ENCODE measurements at places on chromosomes 5 and 9.
A peak's percentile ranks its signal among the peaks of the same experiment; 100 is the strongest.

- DNase-seq = no peak
These were observed 381.8 kb downstream of the ADGRV1 start for GRCh38 chr5:90940227-90940995.

- no peak for DNase-seq
These were observed 2.6 kb downstream of the OLFML2A start for GRCh38 chr9:124779368-124780059.

DNA sequence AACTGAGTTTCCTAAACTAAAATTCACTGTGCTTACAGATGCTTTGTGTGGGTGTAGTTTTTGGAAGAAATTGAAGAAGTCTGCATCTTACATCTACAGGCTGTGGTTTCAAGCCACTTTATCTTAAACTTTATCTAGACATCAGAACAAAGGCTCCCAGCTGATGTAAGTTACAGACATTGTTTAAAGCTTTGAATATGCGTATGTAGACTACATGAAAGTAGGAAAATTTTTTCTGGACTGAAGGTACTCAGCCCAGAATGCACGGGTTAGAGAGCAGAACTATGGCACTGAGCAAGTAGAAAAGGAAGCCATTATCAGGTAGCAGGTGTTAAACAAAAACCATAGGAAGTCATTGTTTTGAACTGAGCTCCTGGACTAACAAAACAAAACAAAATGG lies 185.4 kb downstream of the TTC39B start:
- DNase-seq = no peak

DNA sequence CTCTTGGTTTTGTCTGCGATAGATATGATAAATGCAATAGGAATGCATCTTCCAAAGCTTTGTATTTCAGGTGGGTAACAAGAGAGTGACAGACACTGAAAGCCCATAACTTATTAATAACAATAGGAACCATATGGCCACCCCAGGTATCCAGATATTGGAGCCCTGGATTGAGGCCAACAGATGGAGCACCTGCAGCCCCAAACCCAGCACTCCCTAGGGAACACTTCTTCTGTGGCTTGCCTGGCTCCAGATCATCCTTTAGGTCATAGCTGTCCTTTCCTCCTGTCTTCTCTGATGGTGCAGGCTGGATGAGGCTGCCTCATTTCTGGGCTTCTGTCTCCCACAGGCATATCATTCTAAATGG lies 5.0 kb upstream of the IL3 start:
- no peak for DNase-seq

GRCh38 chr5:113070901-113071300 lies 94.3 kb downstream of the DCP2 start:
- DNase-seq = no peak

GRCh38 chr9:79598562-79599345 lies 27.0 kb downstream of the TLE4 start:
- DNase-seq = no peak

DNA sequence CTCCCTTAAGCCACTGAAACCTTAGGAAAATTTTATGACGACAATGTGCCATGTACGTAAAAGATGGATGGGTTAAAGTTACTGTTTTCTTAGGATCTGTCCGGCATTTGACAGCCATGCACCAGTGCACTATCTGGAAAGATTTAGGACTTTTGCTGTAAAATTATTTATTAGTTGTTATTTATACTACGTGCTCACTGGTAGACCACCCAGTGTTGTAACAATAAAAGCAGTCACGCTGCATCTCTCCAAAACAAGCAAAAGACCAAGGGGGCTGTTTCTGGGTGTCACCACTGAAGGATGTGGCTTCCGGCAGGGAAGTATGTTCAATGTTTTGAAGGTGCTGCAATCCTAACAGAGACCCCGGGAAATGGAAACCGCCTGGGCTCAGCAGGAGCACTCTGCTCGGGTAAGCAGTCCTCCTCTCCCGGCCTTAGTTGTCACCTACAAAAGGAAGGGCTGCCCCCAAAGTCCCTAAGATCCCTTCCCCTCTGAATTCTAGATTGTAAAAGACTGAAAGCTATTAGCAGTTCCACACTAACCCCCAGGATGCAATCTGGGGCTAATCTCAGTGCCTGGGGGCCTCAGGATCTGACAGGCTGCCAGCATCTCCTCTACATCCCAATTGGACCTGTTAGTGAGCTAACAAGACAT lies 38.6 kb downstream of the SAXO1 start:
- no peak for DNase-seq

- no peak for DNase-seq
These were observed 129.4 kb downstream of the EDIL3 start for GRCh38 chr5:84255315-84255714.

GRCh38 chr9:69637817-69638200 lies 34.4 kb downstream of the APBA1 start:
- no peak for DNase-seq

- DNase-seq = no peak
These were observed 7.6 kb upstream of the NEURL1B start for GRCh38 chr5:172633403-172633970.

GRCh38 chr5:78961743-78962142 lies 23.4 kb downstream of the ARSB start:
- no peak for DNase-seq

DNA sequence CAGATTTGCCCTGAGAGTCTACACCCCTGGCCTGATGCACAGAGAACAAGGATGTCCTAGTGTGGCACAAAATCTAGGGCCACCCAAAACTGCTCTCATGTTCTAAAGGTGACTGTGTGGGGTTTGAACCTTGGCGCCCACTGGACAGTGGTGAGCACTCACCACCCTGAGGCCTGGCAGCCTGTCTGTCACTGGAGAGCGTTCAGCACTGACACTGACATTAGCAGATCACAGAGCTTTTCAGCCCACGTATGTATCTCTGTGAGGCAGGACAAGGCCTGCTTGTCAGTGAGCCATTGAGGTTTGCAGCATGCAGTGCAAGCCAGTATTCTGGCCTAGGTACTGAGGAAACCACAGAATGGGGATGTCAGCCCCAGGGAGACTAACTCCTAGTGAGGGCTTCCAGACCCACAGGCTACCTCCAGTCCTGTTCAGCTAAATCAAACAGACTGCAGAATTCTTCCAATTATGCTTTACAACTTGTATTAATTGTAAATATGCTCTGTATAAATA lies 38.9 kb upstream of the SLC2A8 start:
- no peak for DNase-seq

DNA sequence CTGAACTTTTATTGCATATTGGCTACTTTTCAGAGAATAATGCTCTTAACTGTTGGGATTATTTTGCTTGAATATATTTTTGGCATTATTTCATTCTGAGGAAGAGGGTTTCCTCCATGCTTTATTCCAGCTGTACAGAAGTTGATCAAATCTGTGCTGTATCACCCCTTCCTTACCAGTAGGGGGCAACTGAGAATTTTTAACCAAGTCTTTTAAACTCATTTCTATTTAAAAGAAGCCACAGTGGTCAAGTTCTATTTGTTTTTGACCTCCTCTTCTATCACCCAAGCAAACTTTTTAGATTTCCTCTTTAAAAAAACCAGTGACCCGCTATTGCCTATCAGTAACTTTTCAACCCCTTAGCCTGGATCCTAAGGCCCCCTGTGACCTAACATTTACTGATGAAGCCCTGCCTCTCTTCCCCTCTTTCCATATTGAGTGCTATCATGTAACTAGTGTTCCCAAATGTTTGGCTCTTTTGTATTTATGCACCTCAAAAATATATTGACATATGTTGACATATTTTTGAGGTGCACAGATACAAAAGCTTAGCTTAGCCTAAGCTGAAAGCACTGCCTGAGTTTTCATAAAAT lies 80.6 kb downstream of the FBXO4 start:
- no peak for DNase-seq

DNA sequence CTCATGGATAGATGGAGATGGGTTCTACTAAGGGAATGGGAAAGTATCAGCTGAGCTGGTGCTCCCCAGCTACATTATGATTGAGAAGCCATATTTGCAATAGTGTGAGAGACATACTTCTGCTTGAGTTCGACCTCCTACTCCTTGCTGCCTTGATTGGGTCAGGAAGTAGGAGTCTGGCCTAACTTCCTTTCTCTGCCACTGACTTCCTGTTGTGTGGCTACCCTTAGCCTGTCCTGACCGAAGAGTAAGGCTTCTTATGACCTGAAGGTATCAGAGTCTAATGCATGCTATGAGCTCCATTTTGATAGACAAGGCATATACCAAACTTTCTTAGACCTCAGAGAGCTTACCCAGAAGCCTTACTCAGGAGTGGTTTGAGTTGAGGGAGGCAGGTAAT lies 53.9 kb downstream of the OSTF1 start:
- DNase-seq = no peak

DNA sequence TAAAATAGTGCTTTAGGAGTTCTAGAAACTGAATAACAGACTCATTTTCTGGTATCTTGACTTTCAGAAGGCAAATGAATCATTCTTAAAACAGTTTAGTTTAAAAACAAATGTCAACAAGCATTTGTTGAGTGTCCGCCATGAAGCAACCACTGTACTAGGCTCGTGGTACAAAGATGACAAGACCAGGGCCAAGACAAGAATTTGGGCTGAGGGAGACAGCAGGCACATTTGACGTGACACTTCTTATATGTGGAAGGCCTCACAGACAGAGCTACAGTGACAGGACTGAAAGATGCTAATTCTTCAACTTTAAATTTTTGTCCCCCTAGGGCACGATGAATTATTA lies 14.4 kb upstream of the ZNF131 start:
- DNase-seq = no peak

GRCh38 chr9:116491219-116491618 lies 195.9 kb upstream of the TRIM32 start:
- DNase-seq = no peak

DNA sequence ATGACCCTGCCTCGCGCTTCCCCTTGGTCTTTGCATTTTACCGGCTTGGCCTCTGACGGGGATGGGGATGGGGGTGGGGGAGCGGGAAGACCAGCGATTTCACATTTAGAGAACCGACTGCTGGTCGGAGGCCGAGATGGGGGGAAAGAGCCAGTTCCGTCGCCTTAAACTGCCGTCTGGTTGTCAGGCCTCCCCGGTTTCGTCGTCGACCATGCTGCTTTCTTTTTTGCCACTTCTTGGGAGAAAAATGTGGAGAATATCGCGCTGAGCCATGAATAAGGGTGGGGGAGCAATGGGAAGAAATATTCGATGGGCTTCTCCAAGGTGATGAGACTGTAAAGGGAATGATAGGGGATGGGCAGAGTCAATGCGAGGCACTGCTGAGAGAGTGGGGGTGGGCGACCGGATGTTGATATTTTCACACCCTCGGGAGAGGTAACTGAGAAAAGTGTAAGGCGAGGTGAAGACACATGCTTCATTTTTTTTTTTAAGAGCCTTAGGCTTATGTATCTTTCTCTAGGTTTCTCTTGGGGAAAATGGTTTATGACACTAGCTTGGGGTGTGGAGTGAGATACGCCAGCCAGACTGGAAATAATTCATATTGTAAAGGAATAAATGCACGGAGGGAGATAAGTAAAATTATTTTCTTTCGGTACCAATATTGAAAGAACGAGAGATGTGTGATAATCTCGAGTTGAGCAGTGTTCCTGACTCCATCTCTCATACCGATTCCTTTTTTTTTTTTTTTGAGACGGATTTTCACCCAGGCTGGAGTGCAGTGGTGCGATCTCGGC lies 1.1 kb downstream of the KIF2A start:
- peak; percentile 49 for DNase-seq

DNA sequence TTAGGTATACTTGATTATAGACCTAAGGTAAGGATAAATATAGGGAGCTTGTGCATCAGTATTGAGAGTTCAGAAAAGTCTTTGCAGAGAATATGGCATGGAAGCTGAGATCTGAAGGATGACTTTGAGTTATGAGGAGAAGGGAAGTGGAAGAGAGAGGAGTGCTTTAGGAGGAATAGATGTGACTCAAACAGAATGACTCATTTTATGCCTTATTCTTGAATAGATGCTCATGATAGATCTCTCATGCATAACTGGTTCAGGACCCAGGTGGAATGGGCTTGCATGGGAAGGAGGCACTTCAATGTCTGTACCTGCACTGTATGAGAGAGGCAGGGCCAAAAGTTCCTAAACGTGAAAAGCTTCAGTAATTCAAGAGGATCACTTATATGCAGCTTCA lies 103.3 kb downstream of the CWC27 start:
- no peak for DNase-seq

- DNase-seq = no peak
These were observed 123.3 kb upstream of the MVB12B start for GRCh38 chr9:126203313-126203712.

GRCh38 chr5:145848854-145849253 lies 13.7 kb upstream of the PRELID2 start:
- no peak for DNase-seq

- DNase-seq = no peak
These were observed 11.1 kb downstream of the GPR21 start for GRCh38 chr9:123044586-123044985.

- DNase-seq = no peak
These were observed 593.7 kb upstream of the KLF4 start for GRCh38 chr9:108083160-108083750.

DNA sequence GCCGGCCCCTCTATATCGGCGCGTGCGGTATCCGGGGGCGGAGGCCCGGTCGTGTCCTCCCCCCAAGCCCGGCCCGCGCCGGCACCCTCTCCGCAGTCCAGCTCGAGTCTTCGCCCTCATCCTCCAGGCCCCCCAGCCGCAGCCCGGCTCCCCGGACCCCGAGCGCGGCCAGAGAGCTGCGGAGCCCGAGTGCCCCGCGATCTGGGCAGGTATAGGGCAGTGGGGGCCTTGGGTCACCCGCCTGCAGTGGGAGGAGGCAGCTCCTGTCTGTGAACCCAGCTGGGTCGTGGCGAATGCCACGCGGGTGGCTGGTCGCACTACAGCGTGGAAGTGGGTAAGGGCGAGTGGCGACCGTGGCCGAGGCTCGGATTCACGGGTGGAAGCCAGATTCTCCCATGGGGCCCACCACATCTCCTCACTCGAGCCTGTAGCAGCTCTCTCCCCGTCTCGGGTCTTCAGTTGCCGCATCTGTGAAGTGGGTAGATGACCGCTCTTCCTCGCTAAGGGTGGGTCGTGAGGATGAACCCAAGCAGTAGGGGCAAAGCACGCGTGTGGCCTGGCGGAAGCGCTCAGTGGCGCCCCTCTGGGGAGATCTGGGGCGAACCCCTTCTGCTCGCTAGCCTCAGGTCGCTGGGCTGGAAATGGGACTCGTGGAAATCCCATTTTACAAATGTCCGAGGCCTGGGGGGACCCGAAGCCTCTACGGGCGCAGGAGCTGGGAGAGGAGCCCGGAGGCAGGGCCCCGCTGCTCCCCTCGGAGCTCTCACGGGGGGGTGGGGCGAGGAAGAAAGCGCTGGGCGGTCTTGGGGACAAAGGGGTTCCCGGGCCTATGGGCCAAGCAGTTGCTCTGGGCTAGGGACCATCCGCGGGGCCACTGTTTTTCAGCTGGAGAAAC lies 1.9 kb downstream of the NR5A1 start:
- DNase-seq = no peak

DNA sequence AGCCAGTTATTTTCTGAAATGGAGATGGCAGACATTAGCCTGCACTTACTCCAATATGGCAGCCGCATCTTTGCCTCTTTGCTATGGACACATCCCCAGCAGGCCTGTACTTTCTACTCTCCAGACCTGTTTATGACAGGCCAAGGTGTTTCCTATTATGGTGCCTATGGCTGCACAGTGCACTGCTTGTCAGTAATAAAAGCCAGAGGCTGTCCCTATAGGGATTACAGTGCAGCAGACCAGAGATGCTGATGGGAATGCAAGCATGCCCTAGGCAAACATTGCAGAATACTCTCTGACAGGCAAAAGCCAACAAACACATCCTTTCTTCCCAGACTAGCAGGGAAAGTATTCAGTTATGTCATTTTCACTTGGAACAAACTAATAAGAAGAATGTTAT lies 442.9 kb downstream of the RAB3C start:
- DNase-seq = no peak
